T-cell (primary cell): ENCODE measurements at places on chromosomes 16 and 17. TPM values are rescaled to one million over a fixed set of nuclear protein-coding genes. Genes with fewer than 3 reads are reported as not detected.

- DNase-seq = peak; percentile 26
Observed at GRCh38 chr17:7997186-7997585, 5.2 kb upstream of the GUCY2D start.

- DNase-seq = no peak
Observed at GRCh38 chr16:5905935-5906334, 808.3 kb upstream of the EEF2KMT start.

- DNase-seq = no peak
Observed at GRCh38 chr16:27974896-27975540, 88.5 kb downstream of the GSG1L start.

DNA sequence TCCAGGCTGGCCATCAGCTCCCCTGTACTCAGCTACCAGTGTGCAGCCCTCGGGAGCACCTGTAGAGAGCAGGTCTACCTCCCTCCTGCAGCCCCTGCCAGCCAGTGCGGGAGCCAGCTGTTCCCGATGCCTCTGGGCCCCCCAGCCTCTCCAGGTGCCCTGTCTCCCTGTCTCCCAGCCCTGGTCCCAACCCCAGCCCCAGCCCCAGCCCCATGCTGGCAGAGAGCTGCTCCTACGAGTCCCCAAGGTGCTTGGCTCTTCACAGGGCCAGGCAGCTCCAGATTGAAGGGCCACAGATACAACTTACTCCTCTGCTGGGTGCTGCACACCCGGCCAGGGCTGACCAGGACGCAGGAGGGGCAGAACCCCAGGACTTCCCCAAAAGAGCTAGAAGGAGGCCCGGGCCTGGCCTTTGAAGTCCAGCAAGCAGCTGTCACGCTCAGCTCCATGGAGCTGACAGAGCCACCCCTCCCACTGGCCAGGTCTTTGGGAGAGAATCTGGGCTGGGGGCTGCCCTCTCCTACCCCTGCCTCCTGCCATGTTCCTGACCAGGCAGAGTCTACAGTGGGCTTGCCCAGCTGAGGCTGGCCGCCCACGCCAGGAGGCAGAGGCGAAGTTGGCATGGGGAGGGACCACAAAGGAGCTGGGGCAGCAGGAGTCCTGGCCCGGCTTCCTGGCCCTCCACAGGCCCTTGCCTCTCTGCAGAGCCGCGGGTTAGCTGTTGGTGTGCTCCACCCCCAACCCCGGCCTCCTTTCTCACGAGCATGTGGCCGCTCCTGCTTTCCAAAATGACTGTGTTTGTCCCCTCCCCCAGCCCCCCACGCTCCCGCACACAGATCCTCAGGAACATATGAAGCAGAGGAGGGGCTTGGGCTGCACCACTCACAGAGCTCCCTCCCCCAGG is 9.5 kb upstream of the ADAM11 start:
- DNase-seq = no peak

GRCh38 chr16:800834-801511 is 439 bp upstream of the GNG13 start:
- DNase-seq = no peak

- DNase-seq = no peak
Observed at GRCh38 chr17:45308016-45308365, 8.8 kb downstream of the MAP3K14 start.

DNA sequence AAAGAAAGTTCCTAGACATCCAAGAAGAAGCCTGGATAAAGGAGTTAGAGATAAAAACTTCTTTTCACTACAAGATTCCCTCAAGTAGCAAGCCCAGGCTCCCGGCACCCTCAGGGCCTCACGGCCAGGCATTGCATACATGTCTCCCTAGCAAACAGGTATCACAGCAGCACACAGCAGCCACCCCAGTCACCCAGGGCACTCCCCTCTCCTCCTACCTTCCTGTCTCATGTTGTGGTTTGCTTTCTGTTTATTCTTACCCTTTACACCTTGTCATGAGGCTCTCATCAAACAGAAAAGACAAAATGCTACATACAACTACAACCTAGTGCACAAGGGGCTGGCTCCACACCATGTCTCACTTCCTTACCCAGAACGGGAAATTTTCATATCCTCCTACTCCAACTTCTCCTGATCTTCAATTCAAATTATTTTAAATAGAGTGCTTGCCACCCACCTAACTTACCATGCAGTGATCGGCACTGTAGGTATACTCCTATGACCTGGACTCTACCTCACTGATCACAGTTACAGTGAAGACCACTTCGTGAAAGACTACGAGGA is 42.7 kb downstream of the XPO6 start:
- DNase-seq = peak; percentile 65

GRCh38 chr16:47578573-47578972 is 117.4 kb downstream of the PHKB start:
- DNase-seq = no peak

DNA sequence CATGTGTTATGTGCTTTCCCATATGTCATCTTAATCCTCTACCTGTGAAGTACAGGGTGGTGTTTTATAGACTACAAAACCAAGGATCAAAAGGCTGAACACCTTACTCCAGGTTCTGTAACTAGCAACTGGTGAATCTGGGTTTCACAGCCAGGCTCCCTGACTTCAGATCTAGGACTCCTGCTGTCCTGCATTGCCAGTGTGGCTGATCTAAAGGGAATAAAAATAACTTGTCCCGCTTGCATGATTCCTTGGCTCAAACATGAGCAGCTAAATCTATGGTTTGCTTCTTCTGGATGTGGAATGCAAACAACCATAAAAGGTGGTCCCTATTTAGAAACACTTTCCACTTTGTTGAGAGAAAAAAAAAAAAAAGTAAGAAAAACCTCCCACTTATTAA is 3.7 kb upstream of the VWA3A start:
- DNase-seq = no peak

- DNase-seq = peak; percentile 63
Observed at GRCh38 chr17:3827124-3827773, 18.8 kb downstream of the NCBP3 start.

GRCh38 chr16:81597079-81597658 is 152.6 kb downstream of the CMIP start:
- DNase-seq = no peak

- DNase-seq = no peak
Observed at GRCh38 chr17:10803830-10804475, at the start of gene TMEM238L. Gene TMEM238L, minus strand, starts transcription at chr17:10804099. Its CDS starts 136 bp downstream, at chr17:10803963.

DNA sequence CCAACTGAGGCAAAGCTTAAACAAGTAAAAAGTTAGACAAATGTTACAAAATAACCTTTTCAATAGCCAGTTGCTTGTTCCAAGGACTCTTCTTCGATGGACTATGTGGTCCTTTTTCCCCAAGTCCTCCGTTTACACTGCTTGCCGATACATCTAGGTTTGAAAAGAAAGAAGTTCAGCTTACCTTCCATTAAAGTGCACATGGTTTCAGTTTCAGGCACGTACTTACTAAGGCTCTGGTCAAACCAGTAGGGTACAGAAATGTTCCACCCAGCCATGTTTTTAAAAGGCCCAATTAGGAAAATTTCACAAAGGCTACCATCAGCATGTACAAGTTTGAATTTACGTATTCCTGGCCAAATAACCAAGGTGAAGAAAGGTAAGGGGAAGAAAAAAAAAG is 2.1 kb downstream of the SRSF2 start:
- no peak for DNase-seq

DNA sequence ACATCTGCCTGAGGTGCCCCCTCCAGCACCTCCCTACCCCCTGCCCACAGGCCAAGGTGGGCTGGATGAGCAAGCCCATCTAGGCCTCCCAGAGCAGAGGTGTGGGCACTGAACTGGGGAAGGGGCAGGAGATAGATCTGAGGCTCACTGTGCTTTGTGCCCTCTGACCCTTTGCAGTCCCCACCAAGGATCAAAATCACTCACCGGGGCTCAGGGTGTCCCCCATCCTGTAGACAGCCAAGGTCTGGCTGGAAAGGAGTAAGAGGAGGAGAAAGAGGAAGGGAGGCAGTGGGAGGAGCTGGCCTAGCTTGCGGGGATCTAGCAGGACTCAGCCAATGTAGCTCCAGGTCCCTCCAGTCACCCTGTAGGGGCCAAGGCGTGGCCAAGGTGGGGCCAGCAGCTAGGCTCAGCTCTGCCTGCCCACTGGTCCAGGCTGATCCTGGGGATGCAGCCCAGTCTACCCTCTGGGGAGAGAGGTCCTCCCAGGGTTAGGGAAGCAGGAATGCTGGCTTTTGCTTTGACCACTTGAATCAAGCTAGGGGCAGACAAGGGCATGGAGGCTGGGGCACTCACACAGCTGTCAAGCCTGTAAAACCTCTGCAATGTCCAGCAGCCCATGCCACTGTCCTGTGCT is 1.8 kb downstream of the SLC12A4 start:
- DNase-seq = no peak

GRCh38 chr17:51166987-51167931 is 1.0 kb downstream of the NME2 start:
- peak; percentile 45 for DNase-seq

DNA sequence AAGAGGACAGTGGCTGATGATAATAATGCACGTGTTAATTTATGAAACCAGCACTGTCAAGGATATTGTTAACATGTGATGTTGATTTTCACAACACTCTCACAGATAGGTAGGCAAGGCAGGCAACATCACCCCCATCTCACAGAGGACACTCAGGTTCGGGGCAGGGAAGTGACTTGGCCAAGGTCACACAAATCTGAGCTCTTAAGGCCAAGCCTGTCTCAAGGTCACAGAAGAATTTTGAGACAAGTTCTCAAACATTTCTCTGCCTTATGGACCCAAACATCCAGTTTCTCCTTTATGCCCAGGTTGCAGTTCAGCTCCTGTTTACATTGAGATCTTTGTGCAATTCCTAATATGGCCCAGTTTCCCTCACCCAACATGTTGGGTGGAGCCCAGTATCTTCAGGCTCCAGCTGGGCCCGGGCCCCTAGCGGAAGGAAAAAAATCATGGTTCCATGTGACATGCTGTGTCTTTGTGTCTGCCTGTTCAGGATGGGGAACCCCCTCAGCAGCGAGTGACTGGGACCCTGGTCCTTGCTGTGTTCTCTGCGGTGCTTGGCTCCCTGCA is 1.3 kb downstream of the SLC2A4 start:
- no peak for DNase-seq

DNA sequence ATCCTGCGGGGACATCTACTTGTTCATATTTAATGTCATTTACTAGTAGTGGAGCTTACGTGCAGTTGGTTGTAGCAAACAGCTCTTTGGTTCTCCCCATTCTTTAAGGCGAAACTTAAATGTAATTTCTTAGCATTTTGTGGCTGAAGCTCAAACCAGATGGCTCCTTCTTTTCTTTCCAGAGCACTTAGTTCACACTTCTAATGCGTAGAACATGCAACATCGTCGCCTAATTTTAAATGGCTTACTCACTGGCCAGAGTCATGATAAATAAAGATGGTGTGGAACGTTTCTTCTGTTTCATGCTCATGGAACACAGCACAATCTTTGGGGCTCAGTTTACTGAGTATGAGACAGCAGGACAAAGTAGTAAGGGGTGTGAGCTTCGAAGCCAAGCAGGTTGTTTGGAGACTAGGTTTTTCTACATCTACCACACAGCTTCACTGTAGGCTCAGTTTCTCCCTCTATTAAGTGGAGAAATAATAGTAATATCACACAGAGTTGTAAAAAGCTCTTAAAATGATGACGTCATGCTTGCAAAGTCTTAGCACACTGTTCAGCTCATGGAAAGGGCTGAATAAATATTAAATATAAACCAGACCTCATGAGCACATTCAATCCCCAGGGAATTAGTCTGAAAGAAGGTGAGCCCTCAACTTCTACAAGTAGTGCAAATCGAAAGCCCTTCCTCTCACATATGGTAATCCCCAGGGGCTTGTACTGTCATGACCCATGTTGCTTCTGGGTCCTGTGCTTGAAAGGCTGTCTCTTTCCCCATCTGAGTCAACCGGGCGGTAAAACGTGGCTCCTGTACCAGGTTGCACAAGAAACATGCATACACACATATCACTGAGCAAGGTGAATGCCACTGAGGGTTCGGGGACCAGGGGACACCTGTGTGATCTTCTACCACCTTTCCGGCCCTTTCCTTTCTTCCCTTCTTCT is 384.3 kb downstream of the CDH13 start:
- DNase-seq = no peak

DNA sequence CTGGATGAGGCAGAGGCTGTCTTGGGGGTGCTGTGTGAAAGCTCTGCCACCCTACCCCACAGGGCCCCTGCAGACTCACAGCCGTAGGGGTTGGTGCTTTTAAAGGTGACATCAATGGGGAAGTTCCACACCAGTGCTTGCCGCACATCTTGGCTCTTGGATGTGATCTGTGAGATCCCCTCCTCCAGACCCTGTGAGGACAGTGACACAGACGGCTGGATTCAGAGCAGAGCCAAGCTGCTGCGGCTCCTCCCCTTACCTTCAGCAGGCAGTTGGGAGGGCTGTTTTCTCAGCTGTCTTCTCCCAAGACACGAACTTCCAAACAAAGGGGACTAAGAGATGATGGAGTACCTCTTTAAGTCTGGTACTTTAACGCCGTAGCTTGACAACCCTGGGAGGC is 4.8 kb downstream of the B9D1 start:
- DNase-seq = no peak

DNA sequence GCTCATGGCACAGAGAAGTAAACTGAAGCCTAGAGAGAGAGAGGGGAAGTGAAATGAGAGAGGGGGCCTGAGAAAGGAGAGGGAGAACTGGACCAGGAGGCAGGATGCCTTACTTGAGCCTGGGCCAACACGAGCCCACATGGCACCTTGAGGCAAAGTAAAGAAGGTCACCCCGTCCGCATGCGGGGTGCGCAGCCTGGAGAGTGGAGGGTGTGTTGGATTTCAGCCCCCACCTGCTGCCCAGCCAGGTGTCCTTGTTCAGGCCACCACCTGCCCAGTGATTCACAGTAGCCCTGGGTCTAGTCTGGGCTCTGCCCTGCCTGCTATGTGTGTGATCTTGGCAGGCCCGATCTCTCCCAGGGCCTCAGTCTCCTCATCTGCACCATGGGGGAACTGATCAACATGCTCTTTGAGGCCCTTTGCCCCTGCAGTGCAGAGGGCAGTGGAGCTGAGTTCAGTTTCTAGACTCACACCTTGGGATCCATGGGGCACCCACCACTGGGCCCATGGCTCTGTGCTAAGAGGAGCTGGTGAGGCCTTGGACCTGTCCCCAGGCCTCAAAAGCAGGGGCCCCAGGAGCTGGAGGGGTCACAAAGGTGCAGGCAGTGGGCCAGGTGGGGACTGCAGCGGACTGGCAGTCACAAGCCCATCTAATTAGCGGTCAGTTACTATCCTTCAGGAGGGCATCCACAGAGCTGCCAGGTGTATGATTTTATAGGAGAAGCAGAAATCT is 9.8 kb upstream of the DRC7 start:
- DNase-seq = no peak

Gene C17orf113
- total RNA-seq = 0.35 TPM

Gene ABCA9
- total RNA-seq = 0.06 TPM

Gene TPSD1
- total RNA-seq = 0.32 TPM

Gene WFIKKN1
- total RNA-seq = 1.5 TPM

Gene CHCT1
- total RNA-seq = not detected

Gene GRB7
- total RNA-seq = not detected

Gene ZPBP2
- not detected for total RNA-seq

Gene SLC5A11
- not detected for total RNA-seq

Gene RPS2
- 3,662 TPM for total RNA-seq

Gene MYADML2
- total RNA-seq = not detected

Gene SMIM36
- total RNA-seq = not detected

Gene BCO1
- not detected for total RNA-seq

Gene DVL2
- 76.3 TPM for total RNA-seq
